ENCODE measurements at places on chromosomes 4 and X.
A peak's percentile ranks its signal among the peaks of the same experiment; 100 is the strongest.

DNA sequence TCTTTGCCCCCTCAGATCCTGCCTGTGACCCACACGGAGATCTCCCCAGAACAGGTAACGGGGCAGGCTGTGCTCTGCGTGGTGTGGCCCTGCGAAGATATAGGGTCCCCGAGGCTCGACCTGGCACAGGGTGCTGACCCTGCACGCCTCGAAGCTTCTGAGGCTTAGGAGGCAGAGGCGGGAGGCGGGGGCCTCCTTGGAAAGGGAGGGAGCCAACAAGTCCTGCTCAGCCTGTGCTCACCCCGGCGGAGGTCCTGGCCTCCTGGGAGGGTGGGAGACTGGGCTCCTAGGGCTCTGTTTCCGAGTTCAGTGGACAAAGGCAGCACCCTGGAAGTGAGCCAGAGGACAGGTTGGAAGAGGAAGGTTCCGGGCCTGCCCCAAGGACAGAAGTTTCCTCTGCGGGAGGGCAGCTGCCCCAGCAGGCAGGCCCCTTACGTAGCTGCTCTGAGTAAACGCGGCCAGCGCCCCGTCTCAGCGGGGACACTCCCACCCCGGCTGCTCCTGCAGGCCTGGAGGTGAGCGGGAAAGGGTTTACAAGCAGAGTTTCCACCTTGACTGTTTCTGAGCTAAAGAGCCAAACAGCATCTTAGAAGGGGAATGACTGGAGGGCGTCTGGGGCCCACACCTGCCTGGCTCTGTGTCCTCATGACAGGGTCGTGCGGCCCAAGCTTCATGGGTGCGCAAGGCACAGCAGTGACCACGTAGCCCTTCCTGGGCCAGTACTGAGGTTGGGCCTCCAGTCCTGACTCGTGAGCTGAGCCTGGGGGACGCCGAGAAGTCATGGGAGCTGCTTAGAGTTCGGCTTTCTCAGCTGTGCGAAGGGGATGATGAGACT is 16.1 kb downstream of the TMEM175 start:
- DNase-seq, result no peak

- DNase-seq, result peak; percentile 68
Measured at GRCh38 chrX:54492340-54492739, 3.7 kb downstream of the FGD1 start.

- DNase-seq, result no peak
Measured at GRCh38 chrX:139382529-139382928, 148.0 kb upstream of the F9 start.

- peak; percentile 38 for DNase-seq
Measured at GRCh38 chrX:130799393-130799792, 103.6 kb downstream of the ENOX2 start.

DNA sequence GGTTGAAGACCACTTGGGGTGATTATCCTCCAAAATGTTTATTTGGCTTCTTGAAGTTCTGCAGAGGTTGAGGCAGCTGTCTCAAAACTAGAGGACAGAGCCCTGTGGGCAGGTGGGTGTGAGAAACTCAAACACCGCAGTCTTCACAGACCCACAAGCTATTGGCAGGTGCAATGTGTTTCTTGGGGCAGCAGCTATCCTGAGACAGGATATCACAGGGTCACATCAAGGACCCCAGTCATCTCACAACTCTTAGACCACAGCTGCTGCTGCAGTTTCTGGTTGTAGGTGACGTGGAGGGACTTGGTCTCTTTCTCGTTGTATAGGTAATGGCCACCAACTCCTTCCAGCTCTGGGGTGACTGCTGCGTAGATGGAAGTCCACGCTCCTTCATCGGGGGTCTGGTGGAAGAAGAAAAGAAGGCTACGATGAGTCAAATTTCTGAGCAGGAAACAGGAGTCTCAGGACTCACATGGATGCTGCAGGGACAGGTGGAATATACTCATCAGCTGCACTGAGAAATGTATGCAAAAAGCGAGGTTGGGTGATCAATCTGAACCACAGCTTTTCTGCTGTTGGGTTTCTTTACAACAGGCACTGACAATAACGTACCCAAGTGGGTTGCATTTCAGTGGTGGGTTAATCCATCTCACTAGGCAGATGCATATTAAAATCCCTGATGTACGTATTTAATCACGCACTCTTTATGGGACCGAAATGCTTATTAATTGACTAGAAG is 279.8 kb downstream of the DHRSX start:
- no peak for DNase-seq

DNA sequence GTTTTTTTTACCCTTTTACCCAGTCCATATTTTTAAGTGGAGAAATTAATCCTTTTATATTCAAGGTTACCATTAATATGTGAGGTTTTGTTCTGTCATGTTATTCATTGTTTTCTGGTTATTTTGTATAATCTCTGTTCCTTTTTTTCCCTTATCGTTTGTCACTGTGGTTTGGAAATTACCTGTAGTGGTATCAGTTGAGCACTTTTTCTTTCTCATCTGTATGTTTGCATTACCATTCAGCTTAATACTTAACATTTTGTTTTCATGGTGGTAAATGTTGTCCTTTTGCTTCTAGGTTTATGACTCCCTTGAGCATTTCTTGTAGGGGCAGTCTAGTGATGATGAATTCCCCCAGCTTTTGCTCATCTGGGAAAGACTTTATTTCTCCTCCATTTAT is 6.6 kb downstream of the ETDC start:
- DNase-seq, result no peak

DNA sequence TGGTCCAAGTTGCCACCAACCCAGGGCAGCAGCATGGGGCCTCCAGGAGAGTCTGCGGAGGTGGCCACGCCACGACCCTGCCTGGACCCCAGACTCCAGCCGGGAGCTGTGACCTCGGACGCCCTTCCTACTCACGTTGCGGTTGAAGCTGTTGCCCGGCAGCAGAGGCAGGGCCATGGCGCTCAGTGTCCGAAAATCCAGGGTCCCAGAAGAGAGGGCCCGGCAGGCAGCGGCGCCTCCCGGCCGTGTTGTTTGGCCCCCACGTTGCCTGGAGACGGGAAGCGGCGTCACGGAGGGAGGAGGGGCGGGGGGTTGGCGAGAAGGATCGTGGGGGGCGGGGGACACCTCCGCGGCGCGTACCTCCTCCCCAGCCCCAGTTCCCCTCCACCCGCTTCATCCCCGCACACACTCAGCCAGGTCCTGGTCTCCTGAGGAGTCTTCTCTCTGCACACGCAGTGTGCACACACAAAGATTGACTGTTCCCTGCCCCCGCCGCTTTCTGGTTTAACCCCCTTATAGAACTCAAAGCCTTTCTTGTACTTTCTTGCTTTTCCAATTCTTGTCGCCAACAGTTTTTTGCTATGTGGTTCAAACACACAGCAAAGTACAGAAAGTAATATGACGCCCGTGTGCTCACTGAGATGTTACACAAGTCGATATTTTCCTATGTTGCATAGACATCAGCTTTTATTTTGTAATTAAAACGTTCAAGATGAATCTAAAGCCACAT is at the start of gene EFHC2:
EFHC2 (minus strand) TSS at position 261 of the 730 bp plus-strand sequence; CDS start at position 177, 84 bp downstream.
- DNase-seq, result peak; percentile 0

GRCh38 chr4:82611982-82612381 is 50.2 kb upstream of the TMEM150C start:
- no peak for DNase-seq

DNA sequence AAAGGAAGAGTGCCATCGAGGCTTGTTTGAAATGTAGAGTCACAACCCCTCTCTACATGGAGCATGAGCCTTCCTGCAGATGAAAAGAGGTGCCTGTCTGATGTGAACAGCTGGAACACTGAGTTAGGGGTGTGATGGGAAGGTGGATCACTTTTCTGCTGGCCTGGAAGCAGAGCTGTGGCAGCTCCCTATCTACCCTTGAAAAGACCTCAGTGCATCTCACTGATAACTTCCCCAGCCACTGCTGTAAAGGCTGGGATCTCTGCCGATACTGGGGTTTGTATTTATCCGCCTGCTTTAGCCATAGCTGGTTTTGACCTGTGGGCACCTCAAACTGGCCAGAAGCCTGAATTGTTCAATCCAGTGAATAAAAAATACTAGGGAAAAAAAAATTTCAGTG is 46.8 kb downstream of the HPGD start:
- DNase-seq, result no peak

DNA sequence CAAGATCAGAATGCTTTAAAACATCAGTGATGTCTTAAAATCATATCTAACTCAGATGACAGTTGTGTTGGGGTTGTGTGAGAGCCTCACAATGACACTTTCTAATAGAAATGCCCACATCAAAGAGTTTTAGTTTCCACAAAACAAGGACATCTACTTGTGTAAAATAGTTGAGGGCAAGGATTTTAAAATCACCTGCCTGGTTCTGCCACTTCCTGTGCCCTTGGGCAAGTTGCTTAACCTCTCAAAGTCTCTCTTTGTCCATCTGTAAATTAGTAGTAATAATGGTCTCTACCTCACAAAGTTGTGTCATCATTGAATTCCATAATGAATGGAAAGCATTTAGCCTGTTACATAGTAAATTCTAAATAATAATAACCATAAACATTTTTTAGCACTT is 41.9 kb upstream of the RELL1 start:
- DNase-seq, result no peak

GRCh38 chrX:13469963-13470684 is 99.3 kb upstream of the EGFL6 start:
- DNase-seq, result peak; percentile 82

GRCh38 chr4:8819473-8820177 is 52.0 kb downstream of the HMX1 start:
- DNase-seq, result no peak

DNA sequence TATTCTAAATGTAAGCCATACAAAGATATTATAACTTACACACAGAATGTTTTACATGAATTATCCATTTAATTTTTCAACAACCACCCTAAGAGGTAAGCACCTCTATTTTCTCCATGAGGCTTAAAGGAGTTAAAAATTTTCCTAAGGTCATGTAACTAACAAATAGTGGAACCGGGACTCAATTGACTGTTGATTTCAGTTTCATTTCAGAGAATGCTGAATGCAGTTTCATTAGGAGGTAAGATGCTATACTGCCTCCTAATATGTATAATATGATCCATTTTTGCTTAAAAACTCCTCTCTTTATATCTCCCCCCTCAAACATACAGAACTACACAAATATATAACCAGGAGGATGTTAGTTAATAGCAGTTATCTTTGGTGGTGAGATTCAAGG is 29.1 kb downstream of the PHKA1 start:
- no peak for DNase-seq

- DNase-seq, result no peak
Measured at GRCh38 chr4:5815641-5816040, 77.2 kb downstream of the CRMP1 start.

- no peak for DNase-seq
Measured at GRCh38 chr4:56106180-56107147, 157.7 kb downstream of the CEP135 start.

- no peak for DNase-seq
Measured at GRCh38 chr4:102553982-102554381, 52.8 kb downstream of the NFKB1 start.

DNA sequence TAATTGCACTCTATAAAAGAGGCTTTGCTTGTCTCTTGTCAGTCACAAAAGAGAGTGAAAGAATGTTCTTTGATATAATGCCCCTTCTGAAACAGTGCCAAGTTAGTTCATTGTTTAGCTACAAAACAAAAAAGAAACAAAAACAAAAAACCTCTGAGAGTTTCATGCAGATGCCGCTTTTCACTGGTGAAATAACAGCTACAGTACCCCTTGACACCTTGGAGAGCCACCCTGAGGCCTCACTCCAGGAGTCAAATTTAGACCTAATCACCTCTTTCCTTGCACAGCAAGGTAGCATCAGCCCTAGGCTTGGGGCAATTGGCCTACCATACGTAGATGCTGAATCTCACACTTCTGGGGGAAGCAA is 185.2 kb downstream of the UNC5C start:
- DNase-seq, result no peak

GRCh38 chr4:70508801-70509200 is 9.6 kb upstream of the AMTN start:
- DNase-seq, result peak; percentile 3

DNA sequence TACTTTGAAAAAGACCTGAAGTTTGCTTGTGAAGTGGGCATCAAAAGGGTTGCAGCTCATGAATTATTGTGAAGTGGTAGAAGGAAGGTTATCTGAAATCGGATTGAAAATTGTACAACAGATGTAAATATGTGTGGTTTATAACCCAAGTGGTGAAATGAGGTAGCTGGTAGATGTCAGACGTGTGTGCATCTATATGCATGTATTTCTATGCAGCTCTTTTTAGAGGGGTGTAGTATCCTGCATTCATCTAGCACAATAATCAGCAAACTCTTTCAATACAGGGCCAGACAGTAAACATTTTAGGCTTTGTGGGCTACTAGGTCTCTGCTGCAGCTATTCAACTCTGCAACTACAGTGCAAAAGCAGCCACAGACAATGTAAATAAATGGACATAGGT is 9.4 kb downstream of the ATRX start:
- DNase-seq, result no peak

DNA sequence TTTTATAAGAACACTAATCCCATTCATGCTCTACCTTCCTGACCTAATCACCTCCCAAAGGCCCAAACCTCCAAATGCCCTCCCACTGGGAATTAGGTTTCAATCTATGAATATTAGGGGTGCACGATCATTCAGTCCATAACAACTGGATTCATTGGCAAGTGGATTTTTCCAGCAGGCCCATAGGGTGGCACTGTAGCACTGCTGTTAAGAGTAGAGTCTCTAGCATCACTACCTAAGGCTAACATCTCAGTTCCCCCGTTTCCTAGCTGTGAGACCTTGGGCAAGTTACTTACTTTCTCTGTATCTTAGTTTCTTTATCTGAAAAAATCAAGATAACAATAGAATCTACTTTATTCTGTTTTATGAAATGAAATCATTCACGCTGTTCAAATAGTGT is 315.8 kb downstream of the STIM2 start:
- peak; percentile 70 for DNase-seq

DNA sequence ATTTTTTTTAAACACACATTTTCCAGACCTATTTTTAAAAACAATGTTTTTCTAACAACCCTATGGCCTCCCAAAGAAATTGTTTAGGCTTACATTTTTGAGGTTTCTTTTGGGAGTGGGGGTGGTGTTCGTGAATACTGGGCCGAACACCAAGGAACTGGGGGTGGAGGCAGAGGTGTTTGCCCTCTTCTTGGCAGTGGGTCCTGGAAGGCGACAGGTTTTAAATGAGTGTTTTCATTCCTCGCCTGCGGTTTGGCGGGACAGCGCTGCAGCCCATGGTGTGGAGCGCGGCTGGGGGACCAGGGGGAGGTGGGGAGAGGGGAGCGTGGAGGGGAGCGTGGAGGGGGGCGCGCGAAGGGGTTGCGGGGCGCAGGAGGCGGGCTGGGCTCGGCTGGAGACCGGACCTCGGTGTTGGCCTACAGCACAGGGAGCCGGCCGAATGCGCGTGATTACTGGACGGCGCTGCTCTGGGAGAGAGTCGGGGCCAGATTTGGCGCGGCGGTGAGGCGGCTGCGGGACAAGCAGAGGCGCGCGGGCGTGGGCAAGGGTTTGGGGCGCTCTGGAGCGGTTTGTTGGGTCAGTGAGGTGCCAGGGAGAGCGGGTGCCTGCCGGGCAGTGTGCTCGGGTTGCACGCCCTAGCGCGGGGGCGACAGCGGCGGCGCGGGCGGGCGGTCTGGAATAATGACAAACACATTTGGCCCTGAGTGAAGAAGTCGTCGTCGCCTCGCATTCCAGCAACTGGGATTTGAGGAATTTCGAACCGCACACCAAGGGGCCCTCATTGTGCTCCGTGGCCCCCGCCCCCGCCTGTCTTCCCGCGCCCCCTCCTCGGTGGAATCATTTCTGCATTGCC is 764 bp downstream of the PDGFRA start:
- peak; percentile 60 for DNase-seq

- DNase-seq, result peak; percentile 69
Measured at GRCh38 chrX:2500091-2500802, 529 bp downstream of the DHRSX start.
